NCI-H2081 (cell line): ENCODE measurements at places on chromosomes 3 and 15.

GRCh38 chr3:65938147-65938546 is 100.6 kb downstream of the MAGI1 start:
- DNase-seq = no peak

GRCh38 chr15:91946581-91947292 is 93.2 kb downstream of the SLCO3A1 start:
- DNase-seq = no peak

GRCh38 chr15:26382444-26383072 is 390.3 kb downstream of the GABRB3 start:
- DNase-seq = no peak

GRCh38 chr3:38978729-38979128 is 73.0 kb downstream of the SCN11A start:
- no peak for DNase-seq

DNA sequence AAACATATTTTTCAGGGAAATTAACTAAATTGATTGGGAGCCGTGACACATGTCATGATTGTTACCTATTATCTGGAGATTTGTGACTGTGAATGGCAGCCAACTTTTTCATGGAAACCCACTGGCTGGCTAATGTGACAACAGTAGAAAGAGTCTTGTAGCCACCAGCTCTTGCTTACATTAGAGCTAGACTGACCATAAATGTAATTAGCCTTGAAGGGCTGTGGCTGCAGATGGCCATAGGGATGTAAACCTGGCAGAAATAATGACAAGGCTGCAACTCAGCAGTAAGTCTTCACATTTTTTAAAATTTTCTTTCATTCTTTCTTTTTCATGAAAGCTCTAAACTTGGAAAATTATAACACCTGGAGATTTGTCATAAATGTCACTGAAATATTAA is 168.2 kb upstream of the ROBO2 start:
- DNase-seq = no peak

DNA sequence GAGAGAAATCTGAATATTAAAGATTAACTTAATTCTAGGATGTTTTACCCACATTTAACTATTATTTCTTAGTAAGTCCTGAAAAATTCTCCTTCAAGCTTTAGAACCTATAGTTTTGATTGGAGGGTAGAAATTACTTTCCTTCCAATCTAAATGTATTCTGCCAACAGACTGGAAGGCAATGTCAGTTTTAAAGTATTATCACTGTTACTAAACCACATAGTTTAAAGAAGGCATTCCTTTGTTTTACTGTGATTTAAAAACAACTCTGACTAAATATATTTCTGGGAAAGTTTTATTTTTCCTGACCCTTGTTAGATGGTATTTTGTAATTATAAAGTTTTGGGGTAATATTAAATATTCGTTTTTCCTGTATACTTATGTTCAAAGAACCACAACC is 382.5 kb downstream of the TBC1D5 start:
- DNase-seq = no peak

DNA sequence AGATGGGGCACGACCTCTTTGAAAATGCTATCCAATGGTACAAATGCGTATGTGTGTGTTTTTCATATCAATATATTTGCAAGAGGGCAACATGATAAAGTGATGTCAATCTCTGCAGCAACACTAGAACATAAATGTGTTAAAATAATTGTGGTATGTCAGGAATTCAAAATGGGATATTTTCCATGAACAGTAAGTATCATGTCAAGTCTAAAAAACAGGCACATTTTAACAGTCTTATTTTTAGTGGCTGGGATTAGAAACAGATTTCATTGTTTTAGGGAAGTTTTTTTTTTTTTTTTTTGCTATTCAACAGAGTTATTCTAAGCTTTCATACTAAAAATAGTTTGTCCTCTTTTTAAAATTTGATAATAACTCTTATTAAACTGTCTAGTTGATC is 209.8 kb downstream of the GAP43 start:
- DNase-seq = no peak
